ENCODE measurements at places on chromosomes 5 and 9.

DNA sequence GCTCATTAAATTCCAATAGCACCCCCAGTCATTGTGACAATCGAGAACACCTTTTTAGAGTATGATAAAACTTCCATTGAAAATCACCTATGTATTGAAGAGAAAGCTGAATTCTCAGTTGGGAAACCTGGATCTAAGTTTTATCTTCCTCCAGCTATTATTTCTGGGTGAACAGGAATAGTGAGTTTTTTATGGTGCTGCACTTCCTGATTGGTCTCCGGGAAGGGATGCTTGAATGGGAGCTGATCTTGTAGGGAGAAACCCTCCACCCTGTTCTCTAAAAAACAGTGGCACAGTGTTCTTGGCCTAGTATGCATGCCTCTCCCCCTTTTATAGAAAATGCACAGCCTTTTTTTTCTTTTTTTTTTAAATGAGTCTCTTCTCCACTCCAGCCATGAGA is 112.2 kb downstream of the ACTBL2 start:
- DNase-seq, result no peak

DNA sequence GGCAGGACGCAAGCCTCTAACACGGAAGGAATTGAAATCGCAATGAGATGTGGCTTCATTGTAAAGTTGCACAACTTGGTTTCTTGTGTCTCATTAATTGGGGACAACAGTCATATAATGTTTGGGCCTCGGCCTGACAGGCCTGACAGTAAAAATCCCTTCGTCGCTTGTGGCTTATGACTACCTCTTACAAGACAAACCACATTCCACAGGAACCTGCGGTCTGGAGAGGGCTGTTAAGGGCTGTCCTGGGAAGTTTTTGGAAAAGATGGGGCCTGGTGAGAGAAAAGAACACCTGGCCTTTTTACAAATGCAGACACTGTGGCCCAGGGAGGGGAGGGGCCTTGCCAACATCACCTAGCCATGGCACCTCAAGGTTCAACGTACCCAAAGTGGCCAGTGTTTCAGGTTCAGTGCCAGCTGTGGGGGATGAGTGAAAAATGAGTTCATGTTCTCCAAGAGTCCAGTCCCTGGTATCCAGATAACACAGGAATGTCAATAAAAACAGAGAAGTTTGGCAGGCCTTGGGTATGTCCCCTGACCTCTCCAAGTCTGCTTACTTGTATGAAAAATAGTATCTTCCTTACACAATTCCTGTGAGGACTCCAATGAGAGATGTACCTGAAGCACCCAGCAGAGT is 22.2 kb downstream of the SHB start:
- no peak for DNase-seq

DNA sequence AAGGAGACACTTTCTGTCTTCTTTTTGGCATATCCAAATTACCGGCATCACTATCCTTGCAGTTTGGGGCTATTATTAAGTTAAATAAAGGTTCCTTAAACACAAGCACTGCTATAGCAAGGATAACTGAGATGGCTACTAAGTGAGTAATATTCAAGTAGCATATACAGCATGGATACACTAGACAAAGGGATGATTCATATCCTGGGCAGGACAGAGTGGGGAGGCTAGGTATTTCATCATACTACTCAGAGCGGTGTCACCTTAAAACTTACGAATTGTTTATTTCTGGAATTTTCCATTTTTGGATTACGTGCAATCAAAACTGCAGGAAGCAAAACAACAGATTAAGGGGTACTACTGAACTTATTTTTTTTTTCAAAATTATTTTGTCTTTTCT is 54.1 kb downstream of the FER start:
- no peak for DNase-seq

- DNase-seq, result peak; percentile 64
Observed at GRCh38 chr5:10140195-10140973, 109.3 kb downstream of the ATPSCKMT start.

GRCh38 chr9:92558612-92559374 is 23.0 kb upstream of the ECM2 start:
- DNase-seq, result no peak

Measured in muscle of leg (tissue), 16 donors.